ENCODE measurements at places on chromosomes 5 and 9.

DNA sequence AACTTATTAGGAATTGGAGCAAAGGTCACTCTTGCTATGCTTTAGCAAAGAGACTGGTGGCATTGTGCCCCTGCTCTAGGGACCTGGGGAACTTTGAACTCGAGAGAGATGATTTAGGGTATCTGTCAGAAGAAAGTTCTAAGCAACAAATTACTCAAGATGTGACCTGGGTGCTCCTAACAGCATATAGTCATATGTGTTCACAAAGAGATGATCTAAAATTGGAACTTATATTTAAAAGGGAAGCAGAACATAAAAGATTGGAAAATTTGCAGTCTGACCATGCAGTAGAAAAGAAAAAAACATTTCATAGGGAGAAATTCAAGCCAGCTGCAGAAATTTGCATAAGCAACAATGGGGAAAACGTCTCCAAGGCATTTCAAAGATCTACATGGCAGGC is 68.3 kb downstream of the SEMA5A start:
- DNase-seq, result no peak

DNA sequence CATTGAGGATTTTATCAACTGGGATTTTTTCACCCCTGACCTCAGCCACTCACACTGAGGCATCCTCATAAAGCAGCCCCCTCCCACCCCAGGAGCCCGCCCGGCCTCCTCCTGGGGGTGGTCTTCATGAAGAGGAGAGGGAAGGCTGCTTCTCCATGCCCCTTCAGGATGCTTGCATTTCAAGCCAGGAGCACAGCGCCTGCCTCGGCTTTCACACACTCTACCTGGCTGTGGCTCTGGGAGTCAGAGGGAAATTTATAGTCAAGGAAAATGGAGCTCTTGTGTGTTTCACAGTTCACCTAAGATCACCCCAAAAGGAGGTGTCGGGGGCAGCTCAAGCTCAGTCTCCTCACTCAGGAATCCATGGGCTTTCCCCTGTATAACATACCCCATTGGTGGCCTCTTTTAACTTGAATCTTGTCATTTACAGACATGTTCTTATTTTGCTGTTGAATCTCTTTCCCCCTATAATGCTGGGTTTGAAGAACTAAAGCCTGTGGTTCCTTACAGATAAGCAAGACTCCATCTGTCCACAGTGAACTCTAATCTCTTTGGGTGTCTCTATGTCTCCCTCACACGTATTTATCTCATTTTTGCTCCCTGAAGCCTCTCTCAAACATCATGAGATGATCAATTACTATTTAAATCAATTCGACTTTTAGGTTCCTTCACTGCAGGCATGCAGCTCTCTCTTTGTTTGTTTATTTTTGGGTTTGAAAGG is 22.6 kb upstream of the IQGAP2 start:
- DNase-seq, result no peak

DNA sequence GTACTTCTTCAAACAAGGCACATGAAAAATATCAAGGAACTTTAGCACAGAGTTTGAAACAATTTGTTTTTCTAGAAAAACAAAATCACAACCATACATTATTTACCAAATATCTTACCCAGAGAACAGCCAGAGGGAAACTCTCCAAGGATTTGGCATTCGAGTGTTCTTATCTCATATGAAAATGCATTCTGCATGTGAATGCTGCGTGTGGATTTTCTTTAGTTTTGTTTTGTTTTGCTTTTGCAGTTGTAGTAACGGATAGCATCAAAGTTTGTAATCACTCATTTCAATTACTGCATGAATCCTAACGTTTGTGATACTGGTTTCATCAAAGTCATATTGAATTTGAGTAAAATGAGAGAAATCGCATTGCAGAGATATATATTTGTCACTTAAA is 28.0 kb downstream of the ADAMTSL1 start:
- DNase-seq, result no peak

DNA sequence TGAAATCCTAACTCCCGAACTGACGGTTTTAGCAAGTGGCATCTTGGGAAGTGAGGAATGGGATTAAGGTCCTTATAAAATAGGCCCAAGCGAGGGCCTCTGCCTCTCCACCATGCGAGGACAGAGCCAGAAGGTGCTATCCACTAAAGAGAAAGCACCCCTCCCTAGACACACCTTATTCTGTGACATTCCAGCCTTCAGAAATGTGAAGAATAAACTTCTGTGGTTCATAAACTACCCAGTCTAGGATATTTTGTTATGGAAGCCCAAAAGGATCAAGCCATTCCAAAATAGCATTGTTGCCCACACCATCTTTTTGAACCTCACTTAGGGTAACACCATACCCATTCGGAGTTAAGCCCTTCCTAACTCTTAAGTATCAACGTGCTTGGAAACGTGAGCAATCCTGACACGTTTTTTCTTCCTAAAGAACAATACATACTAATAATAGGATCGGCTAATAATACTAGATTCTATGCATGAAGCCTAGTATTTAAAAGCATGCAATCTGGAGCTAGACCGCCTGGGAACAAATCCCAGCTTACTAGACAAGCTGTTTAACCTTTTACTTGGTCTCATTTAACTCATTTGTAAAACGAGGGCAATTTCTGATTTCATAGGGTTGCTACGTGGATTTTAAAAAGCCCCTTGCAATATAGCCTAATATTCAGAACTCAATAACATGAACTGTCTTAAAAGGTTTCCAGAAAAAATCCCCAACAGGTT is 1.1 kb upstream of the SMC2 start:
- DNase-seq, result no peak

- no peak for DNase-seq
These were observed 42.2 kb upstream of the FCN1 start for GRCh38 chr9:134959971-134960310.

- no peak for DNase-seq
These were observed 2.3 kb upstream of the GNAQ start for GRCh38 chr9:78033870-78034269.

DNA sequence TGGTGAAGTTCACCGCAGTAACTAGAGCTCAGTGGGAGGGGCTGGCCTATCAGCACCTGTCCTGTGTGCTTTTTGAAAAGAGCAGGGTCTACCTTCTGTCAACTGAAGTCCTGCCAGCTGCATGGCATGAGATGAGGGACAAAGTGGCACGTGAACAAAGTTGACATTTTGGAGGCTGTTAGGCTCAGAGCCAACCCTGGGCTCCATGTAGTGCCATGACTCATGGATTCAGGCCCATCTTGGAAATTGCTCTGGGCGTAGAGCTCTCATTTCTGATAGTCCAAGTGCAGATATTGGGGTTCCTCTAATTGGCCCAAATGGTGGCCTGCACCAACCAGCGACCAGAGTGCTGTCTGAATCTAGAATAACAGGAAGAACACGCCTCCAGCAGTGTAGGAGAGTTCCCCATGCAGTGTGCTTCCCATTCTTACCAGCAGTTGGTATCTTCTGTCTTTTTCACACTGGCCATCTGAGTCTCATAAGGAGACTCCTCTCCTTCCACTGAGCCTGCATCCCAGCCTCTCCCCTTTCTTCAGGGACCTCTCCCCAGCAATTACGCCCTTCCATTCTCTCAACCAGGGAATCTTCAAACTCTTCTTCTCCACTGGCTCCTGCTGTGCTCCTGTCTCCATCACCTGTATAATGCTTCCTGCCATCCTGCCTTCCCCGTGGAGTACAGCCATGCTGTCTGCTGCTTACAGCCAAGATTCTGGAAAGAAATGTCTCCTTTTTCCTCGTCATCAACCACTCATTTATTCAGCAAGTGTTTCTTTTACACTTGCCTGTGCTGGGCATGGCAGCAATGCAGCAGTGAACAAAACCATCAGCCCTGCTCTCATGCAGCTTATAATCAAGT is 30.4 kb downstream of the IRF1 start:
- no peak for DNase-seq

- no peak for DNase-seq
These were observed 12.6 kb upstream of the DNAJB5 start for GRCh38 chr9:34976992-34977391.

- DNase-seq, result no peak
These were observed 2.7 kb upstream of the CLPTM1L start for GRCh38 chr5:1347571-1347970.

DNA sequence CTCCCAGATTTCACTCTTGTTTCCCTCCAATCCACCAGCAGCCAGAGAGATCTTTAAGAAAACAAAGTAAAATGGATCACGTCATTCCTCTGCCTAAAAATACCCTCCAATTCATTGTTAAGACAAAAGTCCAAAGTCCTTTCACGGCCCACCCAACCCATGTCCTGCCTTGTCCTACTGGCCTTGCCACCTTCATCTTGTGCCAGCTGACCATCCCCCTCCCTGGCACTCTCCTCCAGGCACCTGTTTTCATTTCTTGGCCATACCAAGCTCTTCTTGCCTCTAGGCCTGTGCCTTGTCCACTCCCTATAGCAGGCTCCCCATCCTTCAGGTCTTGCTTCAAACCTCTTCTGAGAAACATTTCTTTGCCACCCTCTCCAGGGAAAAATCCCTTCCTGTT is 307.6 kb downstream of the MSX2 start:
- DNase-seq, result no peak

DNA sequence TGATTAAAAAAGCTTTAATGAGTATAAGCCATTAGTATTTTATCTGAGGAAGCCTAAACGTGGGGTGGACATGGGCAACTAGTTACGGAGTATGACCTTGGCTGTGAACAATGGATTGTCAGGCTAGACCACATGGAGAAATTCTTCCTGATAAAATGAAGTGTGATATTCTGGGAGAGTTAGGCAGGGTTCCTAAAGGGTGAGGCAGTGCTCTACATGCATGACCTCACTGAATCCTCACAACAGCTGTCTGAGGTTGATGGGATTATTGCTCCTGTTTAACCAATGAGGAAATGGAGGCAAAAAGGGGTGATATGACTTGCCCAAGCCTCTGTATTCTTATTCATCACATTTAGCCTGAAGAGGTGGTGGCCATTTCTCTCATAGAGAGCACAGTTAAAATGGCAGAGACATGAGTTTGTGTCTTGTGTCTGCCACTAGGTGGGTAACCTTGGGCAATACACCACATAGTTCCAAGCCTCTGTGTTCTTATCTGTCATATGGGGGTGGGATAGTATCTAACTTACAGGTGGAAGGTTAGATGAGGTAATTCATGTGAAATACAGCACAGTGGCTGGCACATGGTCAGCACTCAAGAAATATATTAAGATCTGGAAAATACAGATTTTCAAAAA is 96.1 kb upstream of the NR3C1 start:
- DNase-seq, result no peak

DNA sequence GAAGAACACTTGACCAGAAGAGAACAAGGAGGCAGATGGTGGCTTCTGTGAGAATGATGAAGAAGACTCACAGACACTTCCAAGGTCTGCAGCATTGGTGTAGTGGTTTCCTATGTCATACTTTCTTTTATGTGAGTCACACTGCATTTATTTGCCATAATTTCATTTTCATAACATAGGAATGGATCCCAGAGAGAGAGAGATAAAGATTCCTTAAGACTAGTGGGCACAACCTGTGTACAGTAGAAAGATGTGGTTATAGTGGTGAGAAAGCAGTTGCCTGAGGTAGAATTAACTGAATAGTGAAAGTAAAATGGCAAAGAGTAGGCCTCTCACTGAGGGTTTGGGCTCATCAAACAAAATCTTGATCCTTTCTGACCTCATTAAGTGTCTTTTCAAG is 7.6 kb upstream of the CCDC152 start:
- DNase-seq, result no peak

GRCh38 chr5:158435161-158435616 is 576.2 kb upstream of the CLINT1 start:
- no peak for DNase-seq

GRCh38 chr9:108997112-108997511 is 16.2 kb downstream of the CTNNAL1 start:
- no peak for DNase-seq

GRCh38 chr5:150640311-150641005 is at the start of gene SYNPO:
Gene SYNPO, plus strand, starts transcription at chr5:150640660. Its CDS starts 7,616 bp downstream, at chr5:150648276.
- no peak for DNase-seq

DNA sequence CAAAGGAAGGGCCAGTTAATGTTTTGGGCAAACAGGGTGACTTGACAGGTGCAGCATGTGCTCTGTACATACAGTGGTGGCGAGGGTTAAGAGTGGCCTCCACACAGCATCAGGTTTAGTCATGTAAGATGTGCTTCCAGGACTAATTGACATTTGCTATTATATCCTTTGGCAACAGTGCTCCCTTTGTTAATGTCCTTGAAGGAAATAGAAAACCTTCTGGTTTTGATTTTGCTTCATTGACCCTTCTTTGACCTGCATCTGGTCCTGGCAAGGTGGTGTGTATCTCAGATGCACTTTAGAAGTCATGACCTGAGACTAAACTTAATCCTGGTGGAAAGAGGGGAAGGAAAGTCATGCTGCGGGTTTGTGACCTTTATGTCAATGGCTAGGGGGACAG is 440.0 kb downstream of the ENC1 start:
- DNase-seq, result no peak

DNA sequence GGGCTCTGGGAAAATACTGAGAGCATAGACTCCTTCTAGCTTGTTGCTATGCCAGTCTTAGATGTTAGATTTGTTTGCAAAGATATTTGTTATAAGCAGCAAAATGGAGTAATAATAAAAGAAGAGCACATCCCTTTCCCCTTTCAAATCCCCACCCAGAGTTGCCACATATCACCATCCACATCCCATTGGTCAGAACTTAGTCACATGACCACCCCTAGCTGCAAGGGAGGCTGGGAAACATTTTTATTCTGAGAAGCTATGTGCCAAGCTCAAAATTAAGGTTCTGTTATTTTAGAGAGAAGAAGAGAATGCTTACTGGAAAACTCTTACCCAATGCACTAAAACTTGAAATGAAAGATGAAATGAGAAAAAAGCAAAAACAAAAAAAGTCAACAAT is 193.9 kb upstream of the MVB12B start:
- DNase-seq, result no peak

- DNase-seq, result no peak
These were observed 430.1 kb upstream of the MEF2C start for GRCh38 chr5:89313044-89313443.

DNA sequence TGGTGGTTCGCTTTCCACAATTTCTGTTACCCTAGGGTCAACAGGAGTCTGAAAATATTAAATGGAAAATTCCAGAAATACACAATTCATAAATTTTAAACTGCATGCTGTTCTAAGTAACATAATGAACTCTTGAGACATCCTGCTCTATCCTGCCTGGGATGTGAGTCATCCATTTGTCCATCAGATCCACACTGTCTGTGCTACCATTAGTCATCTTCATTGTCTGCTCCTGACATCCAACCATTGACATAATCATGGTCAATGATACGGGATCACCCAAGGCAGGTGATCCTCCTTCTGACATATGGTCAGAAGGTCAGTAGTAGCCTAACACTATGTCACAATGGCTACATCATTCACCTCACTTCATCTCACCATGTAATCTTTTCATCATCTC is 276.7 kb upstream of the KIF2A start:
- no peak for DNase-seq

GRCh38 chr5:123181394-123181801 is 92.4 kb downstream of the PRDM6 start:
- no peak for DNase-seq

- DNase-seq, result no peak
These were observed 19.4 kb upstream of the RECK start for GRCh38 chr9:36017278-36017677.

GRCh38 chr9:98807814-98808195 is 335 bp downstream of the GALNT12 start:
- DNase-seq, result no peak

- DNase-seq, result no peak
These were observed 384.2 kb upstream of the ZNF608 start for GRCh38 chr5:125130591-125130990.

Data from stimulated activated CD8-positive, alpha-beta memory T cell treated with anti-CD3 and anti-CD28 coated beads, Interleukin-4, amount 100 ng/mL, for 1 hour (primary cell).